ENCODE measurements at places on chromosomes 3 and 15. TPM values are rescaled to one million over a fixed set of nuclear protein-coding genes. Genes with fewer than 3 reads are reported as not detected.

The C3orf33 gene
- total RNA-seq: not detected

DNA sequence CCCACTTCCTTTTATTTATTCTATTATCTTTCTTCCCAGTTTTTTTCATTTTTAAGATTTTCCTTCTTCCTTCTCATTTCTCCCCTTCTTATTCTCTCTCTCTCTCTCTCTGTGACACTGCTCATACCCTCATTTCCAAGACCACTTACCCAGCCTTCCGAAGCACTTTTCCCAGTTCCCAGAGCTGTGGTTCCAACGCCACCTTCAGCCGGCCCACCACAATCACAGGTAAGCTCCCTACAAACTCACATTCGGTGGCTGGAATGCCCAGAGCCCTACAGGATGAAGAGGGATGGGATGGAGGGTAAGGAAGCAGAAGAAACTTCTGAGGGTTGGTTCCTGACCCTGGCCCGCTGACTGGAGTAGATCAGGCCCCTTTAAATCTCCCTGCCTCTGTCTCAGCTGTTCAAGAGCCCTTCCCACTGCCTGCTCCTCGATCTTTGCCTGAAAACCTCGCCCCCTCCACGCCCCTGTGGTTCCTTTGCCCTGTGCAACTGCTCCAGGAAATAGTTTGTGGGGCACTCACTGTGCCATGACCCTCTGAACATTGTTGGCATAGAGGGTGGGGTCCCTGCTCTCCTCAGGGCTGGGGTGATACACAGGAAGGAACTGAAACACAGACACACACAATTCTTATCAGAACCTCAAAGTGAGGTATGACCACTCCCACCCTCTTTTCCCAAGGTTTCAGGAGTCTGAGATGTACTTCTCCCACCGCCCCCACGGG is 4.8 kb downstream of the LPCAT4 start:
- peak; percentile 87 for DNase-seq

DNA sequence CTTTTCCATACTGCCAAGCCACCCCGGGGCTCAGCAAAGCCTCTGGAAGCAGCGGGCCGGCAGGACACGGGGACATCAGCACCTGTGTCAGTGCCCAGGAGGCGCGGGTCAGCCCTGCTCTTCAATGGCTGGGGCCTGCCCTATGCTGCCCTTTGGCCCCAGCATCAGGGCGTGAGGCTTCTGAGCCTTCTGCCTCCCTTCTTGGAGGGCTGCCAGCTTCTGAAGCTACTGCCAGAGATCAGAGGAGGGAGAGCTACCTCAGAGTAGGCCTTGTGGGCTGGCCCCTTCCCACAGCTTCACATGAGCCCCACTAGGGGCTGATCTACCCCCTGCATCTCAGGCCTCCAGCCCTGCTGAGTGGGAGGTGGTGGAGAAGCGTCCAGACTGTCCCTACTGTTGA is 13.0 kb upstream of the TMEM115 start:
- DNase-seq: peak; percentile 75

The PDZRN3 gene
- total RNA-seq: 191 TPM

DNA sequence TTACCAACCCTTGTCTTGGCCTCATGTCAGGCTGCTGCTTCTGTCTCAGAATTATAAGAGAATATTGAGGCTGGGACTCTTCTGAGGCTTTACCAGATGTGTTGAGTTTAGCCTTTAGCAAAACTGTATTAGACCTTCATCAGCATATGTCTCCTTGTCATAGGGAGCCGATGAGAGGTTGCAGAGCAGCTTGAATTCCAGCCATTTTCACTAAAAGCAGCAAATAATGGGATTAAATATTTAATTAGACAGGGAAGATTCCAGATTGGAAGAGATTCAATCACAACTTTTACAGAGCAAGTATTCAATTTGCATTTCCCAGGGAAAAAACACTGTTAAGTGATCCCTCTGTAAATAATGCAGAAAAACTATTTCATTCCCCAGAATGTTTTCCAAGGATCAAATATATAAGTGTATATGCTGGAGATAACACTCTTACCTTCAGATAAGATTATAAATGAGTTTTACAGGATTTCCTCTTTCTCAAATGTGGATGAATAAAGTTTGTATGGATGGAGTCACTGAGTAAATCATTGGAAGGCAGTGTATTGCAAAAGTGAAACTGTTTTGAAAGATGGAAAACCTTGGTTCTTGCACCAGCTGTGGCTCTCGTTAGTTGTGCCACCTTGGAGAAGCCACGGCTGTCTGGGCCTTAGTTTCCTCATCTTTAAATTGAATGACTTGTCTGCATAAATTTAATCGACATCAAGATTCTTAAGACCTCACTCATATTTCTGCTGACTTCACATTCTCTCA is 466.4 kb upstream of the SGO1 start:
- no peak for DNase-seq

The A4GNT gene
- total RNA-seq: not detected

DNA sequence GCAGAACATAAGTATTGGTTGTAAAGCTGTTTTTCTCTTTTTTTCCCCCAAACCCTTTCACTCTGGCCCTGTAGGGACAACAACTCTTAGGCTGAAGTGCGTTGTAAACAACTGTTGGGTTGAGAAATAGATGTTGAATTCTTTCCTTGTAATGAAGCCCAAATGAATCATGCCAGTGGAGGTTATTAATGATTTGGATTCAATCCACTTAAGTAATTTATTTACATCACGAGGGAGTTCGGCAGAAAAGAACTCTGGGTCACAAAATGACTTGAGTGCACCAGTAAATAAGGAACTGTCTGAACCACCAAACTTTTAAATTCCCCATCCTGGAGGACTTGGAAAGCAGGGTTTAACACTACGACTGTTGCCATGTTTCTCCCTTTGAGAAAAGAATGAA is 218.9 kb downstream of the PDZRN3 start:
- DNase-seq: no peak

- DNase-seq: no peak
Observed at GRCh38 chr3:22450786-22451400, 699.9 kb upstream of the ZNF385D start.

- DNase-seq: no peak
Observed at GRCh38 chr3:66952357-66952756, 45.8 kb upstream of the KBTBD8 start.

DNA sequence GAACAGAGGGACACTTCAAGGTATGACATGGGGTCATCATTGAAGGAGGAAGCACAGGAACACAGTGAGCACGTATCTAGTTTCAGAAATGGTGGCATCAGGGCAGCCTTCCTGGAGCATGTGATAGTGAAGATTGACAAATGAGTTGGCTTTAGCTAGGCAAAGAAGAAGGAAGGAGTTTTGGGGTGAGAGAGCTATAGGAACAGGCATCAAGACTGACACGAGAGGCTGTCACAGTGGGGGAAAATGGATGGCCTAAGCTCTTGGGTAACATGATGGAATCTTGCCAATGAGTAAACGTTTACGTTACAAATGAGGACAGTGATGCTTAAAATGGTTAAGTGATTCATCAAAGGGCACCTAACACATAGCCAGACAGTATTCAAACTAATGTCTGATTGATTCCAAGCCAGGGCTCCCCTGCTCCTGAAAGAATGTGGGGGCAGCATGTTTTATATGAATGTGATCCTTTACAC is 23.1 kb upstream of the GPR171 start:
- DNase-seq: no peak

The EIF2B5 gene
- total RNA-seq: 49.4 TPM

The SEMA3F gene
- total RNA-seq: 1.9 TPM

- DNase-seq: no peak
Observed at GRCh38 chr15:101313041-101313761, 18.2 kb upstream of the SNRPA1 start.

The ALS2CL gene
- total RNA-seq: 212 TPM

DNA sequence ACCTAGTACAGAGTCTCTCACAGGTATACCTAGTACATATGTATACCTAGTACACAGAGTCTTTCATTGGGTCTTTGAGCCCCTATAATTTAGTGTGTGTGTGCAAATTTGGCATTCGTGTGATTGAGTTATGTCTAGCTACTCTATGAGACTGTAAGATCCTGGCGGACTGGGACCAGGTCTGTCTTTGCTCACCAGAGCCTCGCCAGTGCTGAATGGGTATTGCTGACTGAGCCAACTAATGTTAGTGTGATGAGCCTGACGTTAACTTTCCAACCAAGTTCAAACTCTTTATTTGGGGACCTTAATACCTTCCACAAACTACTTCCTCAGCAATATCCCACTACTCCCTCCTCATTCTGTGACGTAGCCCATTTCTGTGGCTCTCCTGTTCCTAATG is 35.6 kb downstream of the SETMAR start:
- DNase-seq: no peak

- no peak for DNase-seq
Observed at GRCh38 chr3:110332629-110333028, 739.0 kb upstream of the NECTIN3 start.

GRCh38 chr3:15819576-15819975 is 21.8 kb upstream of the ANKRD28 start:
- no peak for DNase-seq

The ARGFX gene
- total RNA-seq: not detected

The GOLGA8S gene
- total RNA-seq: not detected

- no peak for DNase-seq
Observed at GRCh38 chr15:47820057-47820746, 102.9 kb downstream of the SEMA6D start.

DNA sequence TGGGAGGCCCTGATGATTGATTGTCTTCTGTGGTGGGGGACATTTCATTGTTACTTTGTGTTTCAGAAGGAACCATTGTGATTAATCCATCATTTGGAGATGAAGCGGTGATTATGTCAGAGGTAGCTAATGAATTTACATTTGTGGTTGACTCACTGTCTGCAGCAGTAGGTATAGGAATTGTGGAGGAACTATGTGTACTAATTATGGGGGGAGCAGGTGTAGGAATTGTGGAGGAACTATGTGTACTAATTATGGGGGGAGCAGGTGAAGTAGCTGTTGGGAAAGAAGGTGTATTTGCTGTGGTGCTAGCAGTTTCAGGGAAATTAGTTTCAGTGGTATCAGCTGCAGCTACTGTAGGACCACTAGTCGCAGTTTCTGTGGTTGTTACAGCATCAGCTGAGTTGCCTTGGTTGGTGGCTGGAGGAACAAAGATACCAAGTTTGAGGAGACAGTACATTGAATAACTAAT is 6.9 kb downstream of the MUC13 start:
- no peak for DNase-seq

- DNase-seq: no peak
Observed at GRCh38 chr3:110027446-110028080, 690.2 kb upstream of the DPPA4 start.

GRCh38 chr3:115409596-115409995 is 213.7 kb upstream of the GAP43 start:
- no peak for DNase-seq

GRCh38 chr3:196047391-196048030 is 34.4 kb downstream of the TFRC start:
- no peak for DNase-seq

DNA sequence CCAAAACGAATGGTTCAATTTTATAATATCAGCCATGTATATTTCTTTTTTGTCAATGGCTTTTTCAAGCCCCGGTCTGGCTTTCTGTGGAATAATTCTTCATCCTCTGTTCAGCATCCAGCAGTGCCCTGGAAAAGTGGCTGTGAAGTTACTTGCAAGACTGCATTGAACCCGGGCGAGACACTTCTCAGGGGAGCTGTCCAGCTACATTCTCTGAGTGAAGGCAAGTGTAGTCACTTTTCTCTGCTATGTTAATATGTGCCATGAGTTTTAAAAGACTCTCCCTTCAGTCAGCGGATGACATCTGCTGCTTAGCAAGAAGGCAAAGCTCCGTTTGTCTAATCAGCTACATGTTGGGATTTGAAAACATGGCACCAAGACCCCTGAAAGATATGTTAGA is 81.3 kb upstream of the RGMA start:
- DNase-seq: no peak

- DNase-seq: no peak
Observed at GRCh38 chr15:67178569-67179210, 75.8 kb downstream of the AAGAB start.

The CSTA gene
- total RNA-seq: not detected

GRCh38 chr3:188052169-188053035 is 101.6 kb upstream of the LPP start:
- DNase-seq: peak; percentile 70

- DNase-seq: no peak
Observed at GRCh38 chr15:67242708-67243111, 11.8 kb downstream of the AAGAB start.

GRCh38 chr3:166560253-166560652 is 723.0 kb upstream of the BCHE start:
- no peak for DNase-seq

GRCh38 chr15:101168898-101169494 is 82.9 kb downstream of the CHSY1 start:
- no peak for DNase-seq

DNA sequence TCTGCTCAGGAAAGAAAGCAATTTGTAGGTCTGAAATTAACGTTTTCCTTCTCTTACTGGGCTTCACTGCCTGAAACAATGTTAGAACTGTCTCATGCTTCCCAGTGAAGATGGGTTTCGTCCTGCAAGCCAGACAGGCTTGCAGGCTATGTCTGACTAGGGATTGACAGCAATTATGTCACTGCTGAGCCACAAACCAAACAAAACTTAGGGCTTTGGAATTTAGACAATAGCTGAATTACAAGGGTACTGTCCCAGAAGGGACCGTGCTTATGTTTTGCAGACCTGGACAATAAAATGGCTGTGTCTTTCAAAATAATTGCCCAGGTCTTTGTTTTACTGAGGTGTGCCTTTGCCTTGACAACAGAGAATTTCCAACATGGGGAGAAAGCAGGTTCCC is 46.3 kb upstream of the CCDC80 start:
- no peak for DNase-seq

The CD86 gene
- total RNA-seq: not detected

The SMCO1 gene
- total RNA-seq: not detected

The TFG gene
- total RNA-seq: 72.2 TPM

The CCR2 gene
- not detected for total RNA-seq

The SNX22 gene
- not detected for total RNA-seq

DNA sequence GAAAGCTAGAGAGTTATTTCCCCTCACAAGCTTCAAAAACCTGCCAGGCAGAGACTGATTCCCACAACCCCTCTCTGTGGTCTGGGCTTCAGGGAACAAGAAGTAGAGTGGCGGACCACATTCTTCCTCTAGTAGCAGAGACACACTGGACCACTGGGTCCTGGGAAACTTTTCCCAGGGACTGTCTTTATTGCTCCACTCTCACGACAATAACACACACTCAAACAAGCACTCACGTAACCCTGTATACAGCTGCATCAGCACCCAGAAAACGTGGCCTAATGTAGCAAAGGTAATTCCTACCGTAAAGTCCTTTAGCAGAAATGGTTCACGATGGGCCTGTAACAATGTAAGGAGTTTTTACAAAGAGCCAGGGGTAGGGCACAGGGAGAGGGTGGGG is 27.6 kb downstream of the CPOX start:
- DNase-seq: no peak

The CHDH gene
- total RNA-seq: 114 TPM
